HEK293T (cell line): ENCODE measurements at places on chromosomes 6 and 20.
A peak's percentile ranks its signal among the peaks of the same experiment; 100 is the strongest.

GRCh38 chr6:22656706-22657351 is 87.5 kb downstream of the HDGFL1 start:
- DNase-seq: no peak

DNA sequence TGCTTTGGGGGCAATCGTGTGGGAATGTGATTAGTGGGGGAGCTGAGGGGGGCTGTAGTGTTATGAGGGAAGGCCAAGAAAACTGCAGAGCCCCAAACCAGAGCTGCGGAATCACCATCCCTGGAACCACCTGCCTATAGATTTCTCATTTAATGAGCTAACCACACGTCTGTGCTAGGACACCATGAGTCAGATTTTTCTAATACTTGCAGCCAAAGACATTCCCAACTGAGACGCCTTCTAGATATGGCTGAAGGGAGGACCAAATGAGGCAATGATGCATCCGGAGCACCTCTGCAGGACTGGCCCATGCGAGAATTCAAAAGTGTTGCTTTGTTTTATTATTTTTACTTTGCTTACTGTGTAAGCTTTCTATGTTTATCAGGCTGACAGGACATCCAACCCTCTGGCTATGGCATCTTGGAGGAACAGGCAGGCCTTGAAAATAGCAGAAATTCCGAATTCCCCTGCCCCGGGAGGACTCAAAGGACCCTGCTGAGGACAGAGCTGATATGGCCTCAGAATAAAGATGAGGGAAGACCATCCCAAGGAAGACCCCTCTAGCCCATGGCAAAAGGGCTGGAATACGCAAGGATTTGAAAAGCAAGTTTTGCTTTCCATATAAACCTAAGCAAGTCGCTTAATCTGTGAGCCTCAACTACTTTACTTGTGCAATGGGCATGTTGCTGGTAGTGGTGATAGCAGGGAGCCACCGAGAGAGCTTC is 3.1 kb upstream of the PTGIS start:
- DNase-seq: no peak

- no peak for DNase-seq
These were observed 16.2 kb downstream of the TREML2 start for GRCh38 chr6:41184761-41185160.

- no peak for DNase-seq
These were observed 149.1 kb downstream of the BMP7 start for GRCh38 chr20:57117296-57117695.

- no peak for DNase-seq
These were observed 326.2 kb downstream of the CD83 start for GRCh38 chr6:14443629-14444268.

DNA sequence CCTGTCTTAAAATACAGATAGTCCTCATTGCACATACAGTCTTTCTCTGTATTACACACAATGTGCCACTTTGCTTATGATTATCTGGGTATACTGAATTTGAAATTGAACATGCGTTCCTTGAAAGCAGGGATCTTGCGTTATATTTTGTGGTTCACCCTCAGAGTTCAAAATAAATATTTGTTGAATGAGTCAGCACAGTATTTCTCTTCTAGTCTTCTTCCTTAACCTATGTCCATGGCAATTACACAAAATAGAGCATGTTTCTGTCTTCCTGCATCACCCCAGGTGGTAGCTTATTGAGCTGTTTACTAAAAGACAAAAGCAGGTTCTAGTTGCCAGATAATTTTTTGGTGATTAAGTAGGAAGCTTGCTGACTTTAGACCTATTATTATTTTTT is 272.9 kb upstream of the FERMT1 start:
- no peak for DNase-seq

DNA sequence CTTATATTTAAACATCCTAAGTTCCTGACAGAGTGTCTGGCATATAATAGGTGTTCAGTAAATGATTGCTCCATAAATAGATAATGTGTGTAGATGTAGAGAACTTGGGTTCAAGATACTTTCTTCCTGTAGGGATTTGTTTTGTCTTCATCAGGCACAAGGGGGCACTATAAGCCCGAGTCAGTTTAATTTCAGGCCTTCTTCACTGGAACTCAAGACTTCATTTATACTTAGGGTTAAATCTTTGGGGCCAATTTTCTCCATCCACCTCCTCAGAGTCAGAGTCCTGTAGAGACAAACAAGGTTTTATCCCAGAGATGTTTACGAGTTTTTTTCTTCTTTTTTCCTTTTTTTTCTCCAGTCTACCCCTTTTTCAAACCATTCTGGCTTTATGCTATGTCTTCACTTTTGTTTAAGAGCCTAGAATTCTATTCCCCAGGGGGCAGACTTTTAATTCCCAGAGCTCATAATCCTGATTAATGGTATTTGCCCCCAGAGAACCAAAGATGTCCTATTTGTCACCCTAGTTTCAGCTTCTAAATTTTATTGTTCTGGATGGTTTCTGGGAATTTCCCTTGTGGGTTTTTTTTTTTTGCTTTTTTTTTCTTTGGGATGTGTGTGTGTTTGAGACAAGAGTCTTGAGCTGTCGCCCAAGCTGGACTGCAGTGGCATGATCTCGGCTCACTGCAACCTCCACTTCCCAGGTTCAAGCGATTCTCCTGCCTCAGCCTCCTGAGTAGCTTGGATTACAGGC is 88.4 kb downstream of the HFE start:
- DNase-seq: peak; percentile 44

GRCh38 chr6:109050012-109050411 is 44.6 kb downstream of the SESN1 start:
- DNase-seq: no peak

DNA sequence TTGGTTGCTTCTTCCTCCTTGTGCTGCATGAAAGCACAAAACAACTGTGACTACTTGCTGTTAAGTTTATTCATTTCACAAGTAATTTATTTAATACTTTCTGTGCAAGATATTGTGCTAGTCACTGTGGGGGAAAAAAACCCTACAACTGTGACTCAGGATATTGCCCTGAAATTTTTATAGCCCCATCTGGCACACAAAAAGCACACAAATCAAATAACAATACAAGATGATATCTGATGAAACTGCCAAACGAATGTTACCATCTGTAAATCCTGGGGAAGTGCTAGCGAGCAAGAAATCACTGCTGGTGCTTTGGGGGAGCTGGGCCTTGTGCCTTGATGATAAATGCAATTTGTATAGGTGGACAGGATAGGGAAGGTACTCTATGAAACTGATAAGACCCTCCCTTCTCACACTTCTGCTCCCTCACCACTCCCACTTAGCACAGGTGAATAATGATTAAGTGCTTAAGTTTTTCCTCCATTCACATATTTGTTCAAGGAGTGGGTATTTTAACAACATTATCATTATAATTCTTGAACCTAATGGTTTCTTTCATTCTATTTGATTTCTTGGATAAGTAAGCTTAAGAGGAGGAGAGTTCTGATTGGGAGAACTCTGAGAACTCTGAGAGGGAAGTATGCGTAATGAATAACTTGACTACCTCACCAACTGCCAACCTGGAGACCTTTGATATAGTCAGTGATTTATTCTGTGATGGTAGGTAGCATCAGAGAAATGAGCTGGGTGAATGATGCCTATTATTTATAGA is 115.3 kb downstream of the RTN4IP1 start:
- DNase-seq: no peak

- DNase-seq: no peak
These were observed 47.2 kb downstream of the ADTRP start for GRCh38 chr6:11731423-11731822.

DNA sequence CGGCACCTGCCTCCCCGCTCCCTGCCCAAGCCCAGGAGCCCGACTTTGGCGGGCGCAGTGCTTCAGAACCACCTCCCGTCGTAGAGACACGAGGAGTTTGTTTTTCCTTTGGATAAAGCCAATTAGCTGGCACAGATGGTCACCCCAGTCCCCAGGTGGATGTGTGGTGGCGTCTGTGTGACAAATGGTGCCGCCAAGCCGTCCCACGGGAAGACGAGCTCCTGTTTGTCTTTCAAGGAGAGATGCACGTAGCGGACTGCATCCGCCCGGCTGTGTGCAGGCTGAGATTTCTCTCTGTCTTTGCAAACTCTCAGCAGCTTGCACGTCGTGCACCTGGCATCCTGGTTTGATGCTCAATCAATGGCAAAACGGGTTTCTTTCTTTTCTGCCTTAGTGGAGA is 16.1 kb upstream of the MRGBP start:
- no peak for DNase-seq

DNA sequence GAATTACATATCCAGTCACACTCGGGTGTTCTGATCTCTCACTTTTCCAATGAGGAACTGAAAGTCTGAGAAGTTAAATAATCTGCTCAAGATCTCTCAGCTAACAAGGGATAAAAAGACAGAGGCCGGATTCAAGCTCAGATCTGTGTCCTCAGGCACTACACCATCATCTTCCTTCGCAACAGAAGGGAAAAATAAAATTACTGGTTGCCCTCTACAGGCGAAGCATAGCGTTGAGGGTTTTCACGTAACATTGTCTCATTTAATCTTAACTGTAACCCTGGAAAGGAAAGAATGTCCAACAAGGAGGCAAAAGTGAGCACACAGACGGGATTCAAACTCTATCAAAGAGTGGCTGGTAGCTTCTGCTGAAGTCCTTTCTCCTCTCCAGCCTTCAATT is 67.8 kb upstream of the ANKEF1 start:
- peak; percentile 15 for DNase-seq

DNA sequence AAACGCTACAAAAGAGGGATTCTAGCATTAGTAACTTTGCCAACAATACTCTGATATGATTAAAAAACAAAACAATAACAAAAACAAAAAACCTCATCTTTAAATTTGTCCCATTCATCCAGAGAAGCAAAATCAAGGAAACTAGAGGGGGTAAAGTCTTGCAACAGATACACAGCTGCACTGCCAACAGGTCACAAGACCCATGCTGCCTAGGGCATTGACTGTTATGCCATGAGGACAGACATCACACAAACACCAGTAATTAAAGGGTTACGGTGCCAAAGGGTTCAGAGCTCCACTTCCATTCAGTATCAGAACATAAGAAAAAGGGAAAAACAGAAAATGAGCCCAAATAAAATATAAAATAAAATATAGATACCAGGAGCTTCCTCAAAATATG is 1.6 kb downstream of the TBC1D20 start:
- DNase-seq: no peak

GRCh38 chr6:20162515-20162914 is 49.8 kb downstream of the MBOAT1 start:
- DNase-seq: no peak

- DNase-seq: no peak
These were observed 1192.4 kb upstream of the CITED2 start for GRCh38 chr6:140566781-140567277.

- no peak for DNase-seq
These were observed 10.2 kb upstream of the DEFB125 start for GRCh38 chr20:77231-77630.

DNA sequence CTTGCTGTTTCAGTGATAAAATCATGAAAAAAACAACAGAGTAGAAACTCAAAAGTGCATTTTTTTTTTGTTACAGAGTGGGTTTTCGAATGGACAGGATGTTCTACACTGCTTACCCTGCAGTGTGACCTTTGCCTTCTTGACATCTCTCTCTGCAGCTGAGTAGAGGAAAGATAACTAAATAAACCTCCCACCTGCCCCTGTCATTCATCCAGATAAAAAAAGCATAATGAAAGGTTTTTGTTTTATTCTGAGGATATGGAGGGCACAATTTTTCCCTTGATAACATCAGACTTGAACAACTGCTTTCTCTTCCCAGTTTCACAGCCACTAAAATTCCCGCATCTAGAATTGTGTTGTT is 193.6 kb upstream of the FOXQ1 start:
- no peak for DNase-seq

DNA sequence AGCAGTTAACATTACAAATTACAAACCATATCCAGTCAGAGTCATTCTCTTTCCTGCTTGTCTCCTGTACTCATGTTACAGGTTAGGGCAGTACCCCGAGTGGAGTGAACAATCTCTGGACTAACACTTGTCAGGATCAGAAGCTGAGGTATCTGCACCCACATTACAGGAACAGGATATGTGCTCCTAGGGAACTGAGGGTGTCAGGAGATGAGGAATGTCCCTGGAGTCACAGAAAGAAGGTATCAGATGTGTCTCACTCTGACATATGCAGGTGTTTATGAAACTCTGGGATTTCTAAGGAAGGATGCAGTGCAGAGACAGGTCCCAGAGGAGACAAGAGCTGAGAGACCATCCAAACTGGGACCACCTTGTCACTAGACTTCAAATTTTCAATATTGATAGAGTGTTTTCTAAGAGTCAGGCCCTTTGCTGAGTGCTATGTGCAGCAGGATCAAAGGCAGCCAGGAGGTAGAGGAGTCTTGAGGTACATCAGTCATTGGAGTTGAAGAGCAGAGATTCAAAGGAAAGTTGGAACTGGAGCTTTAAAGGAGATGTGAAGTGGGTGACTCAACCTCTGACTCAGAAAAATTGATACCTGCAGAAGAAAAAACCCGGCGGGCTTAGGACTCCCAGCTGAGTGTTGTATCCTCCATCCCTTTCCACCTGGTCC is 12.6 kb downstream of the HLA-DPB1 start:
- no peak for DNase-seq

DNA sequence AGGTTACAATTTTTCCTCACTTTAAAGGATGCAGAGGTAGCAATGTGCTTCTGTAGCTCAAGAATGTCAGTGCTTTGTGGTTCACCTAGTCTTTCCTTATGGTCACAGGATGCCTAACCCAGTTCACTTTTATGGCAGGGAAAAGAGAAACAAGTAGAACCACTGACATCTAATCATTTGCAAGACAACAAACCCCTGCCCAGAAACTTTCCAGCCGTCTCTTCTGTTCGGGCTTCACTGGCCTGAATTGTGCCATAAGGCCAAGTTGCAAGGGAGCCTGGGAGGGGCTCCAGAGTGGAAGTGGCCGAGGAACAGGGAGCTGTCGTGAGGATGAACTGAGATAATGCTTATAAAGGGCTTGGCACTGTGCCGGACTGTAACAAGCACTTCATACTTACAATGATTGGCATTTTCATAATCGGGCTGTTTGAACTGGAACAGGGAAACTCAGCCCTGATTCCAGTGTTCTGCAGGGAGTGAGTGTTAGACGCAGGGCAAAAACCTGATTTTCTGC is 212.6 kb downstream of the BCAS1 start:
- DNase-seq: no peak

DNA sequence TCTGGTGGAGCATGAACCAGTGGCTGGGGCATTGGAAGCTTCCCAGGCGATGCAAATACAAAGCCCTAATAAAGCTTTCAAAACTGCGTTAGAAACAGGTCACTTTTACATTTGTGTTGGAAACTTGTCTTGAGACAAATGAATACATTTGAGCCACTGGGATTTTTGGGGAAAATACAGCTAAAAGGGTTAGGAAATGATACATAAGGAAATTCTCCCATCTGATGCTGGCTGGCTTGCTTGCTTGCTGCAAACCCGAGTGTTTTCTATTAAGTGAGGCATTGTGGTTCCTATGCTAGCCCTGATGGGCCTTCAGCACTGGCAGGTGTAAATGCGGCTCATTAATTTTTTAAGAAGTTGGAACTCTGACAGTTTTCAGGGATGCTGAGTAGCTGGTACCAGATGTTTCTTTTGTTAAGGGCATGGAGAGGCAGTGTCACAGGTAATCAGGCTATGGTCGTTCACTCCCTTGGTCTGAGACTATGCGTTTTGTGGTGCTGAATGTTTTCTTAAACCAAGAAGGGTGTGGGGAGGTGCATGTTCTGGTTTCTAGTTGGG is 35.2 kb downstream of the RREB1 start:
- no peak for DNase-seq

- DNase-seq: no peak
These were observed 58.7 kb downstream of the MAP3K4 start for GRCh38 chr6:161050134-161050765.
